Dermis blood vessel endothelial cell (primary cell): ENCODE measurements at places on chromosomes 3 and 15. TPM values are rescaled to one million over a fixed set of nuclear protein-coding genes. Genes with fewer than 3 reads are reported as not detected.

DNA sequence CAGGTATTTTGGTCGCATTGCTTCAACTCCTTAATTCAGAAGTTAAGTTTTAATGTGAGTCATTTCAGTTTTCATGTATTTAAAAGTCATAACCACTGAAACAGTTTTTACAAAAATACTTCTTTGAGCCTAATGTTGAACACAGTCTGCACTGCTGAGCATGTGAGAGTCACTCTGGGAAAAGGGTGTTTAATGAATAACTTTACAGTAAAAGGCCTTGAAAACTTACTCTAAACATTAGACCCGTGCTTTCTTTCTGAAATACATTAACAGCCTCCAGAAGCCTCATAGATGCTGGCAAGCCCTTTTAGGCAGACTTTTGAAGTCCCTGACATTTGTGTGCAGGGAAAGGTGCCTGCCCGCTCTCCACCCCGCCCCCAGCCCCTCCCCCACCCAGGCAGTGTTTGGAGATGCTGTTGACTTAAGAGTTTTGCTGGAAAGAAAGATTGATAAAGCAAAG, 68.9 kb upstream of the NR2F2 start:
- no peak for DNase-seq

Gene BFSP2
- total RNA-seq: not detected in 2 replicates

DNA sequence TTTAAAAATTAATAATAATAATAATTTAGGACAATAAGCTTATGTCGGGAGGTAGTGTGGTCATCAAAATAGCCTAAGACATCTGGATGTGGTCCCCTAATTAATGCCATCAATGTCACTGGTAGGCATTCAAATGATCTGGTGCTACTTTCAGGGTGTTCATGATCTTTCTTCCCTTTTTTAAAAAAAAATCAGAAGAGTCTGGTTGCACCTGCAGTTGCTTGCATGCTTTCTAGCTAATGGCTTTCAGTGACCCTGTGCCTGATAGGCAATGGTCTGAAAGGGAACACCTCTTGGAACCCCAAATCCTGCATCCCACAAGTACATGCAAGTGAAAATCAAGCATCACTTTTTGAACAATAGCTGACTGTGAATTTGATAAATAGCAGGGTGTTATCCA, 64.1 kb upstream of the KBTBD8 start:
- DNase-seq: no peak

- DNase-seq: no peak
These were observed 43.4 kb upstream of the CLRN1 start for GRCh38 chr3:151015767-151016477.

DNA sequence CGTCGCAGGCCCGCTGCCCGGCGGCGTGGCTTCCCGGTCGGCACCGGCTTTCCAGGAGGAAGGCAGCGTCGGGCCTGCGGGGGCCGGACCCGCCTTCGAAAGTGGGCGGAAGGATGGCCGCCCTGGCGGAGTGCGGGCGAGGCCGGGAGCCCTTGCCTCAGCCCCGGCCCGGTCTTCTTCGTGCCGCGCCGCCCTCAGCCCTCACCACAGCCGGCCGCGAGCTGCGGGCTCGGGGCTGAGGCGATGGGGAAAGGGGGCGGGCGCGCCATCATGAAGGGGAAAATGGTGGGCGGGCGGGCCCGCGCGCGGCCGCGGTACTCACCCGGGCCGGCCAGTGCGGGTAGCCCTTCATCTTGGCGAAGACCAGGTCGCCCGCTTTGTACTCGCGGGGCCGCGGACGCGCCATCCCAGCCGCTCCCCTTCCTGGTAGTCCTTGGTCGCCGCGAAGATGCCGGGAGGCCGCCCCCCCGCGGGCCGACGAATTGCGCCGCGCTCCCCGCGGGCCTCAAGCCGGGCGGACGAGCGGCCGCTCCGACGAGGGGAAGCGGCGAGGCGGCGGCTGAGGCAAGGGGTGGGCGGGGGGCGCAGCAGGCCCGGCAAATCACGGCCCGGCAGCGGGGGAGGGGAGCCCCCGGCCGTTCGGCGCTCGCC, 489 bp downstream of the HDGFL3 start:
- DNase-seq: peak; percentile 60

DNA sequence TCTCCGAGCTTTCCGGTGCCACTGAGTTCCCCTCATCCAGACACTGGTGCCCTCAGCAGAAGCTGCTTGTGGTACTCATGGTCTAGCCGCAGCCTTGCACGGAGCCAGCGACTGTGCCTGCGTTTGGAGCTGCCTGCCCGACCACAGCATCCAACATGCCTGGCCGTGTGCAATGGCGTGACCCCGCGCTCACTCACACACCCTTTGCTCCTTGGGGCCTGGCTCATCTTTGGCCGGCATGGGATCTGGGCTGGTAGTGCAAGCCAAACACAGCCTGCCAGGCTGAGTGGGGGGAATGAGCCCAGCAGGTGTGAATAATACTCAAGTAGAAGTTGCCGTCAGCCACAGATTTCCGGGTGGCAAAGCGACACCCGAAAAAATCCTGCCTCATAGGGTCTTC, 1178.7 kb upstream of the GBE1 start:
- DNase-seq: no peak

- DNase-seq: no peak
These were observed 10.8 kb downstream of the ANAPC13 start for GRCh38 chr3:134474956-134475355.

Gene MYLK
- 69.6 and 78.1 TPM in 2 replicates for total RNA-seq

Gene SERINC4
- not detected in 2 replicates for total RNA-seq

Gene MORC1
- not detected in 2 replicates for total RNA-seq

GRCh38 chr3:71987828-71988227, 202.9 kb upstream of the PROK2 start:
- peak; percentile 88 for DNase-seq
